Posterior vena cava (tissue), 2 donors: ENCODE measurements at places on chromosomes 2 and 18. TPM values are rescaled to one million over a fixed set of nuclear protein-coding genes. Genes with fewer than 3 reads are reported as not detected.

GRCh38 chr2:37692711-37693110, 21.3 kb upstream of the CDC42EP3 start:
- DNase-seq: no peak

PPM1G gene
- total RNA-seq: 41.6 TPM

GRCh38 chr2:105521176-105521575, 122.3 kb upstream of the FHL2 start:
- DNase-seq: no peak

- no peak for DNase-seq
Observed at GRCh38 chr2:123438675-123439074, 586.4 kb upstream of the CNTNAP5 start.

DNA sequence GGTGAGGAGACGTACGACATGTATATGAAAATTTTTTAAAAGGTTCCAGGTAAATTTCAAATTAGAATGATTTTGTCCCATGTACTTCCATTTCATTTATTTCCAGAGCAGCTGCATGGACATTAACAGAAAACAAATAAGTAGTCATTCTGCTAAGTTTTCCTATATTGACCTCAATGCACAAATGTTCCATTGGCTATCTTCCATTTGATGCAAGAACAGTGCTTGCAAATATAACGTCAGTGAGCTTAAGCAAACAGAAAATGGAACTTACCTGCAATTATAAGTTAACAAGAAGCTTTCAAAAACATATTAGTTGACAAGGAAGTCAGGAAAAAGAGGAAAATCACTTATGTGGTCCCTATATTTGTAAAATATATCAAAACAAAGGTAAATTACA, 16.6 kb downstream of the PAIP2B start:
- no peak for DNase-seq

DNA sequence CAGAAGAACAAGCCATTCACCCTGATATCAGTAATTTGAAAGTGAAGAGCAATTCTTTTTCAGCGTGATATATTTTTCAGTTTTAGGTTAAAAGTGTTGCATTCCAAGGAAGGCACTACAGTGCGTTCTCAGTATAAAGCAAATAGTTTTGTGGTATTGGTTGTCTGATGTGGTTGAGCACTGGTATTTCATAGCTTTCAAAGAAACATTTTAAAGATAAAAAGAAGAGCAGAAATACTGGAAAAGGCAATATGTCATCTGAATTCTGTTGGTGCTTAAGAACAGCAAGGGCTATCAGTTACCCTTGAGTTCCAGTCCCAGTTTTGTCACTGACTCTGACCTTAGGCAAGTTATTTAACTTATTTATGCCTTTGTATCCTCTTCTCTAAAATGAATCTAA, 191.6 kb downstream of the BABAM2 start:
- DNase-seq: no peak

DNA sequence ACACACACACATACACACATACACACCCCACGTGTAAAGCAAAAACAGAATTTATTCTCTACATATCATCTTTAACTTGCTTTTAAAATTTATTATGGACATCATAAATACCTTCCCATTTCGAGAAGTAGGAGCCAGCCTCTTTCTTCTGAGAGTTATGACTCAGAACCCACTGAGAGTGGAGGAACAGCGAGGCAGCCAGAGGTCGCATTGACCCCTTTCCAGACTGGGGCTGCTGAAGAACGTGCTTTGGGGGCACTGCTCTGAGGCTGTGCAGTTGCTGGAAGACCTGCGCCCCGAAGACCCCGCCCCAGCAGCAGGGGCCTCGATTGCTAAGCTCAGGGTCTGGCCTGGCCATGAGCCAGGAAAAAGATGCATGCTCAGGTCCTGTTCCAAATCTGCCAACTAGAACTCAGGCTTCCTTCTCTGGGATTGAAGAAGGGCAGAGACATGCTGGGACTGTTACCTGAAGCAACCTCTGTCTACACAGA, 133.8 kb upstream of the TWIST2 start:
- DNase-seq: no peak

GRCh38 chr2:186966015-186966414, 117.0 kb upstream of the ZSWIM2 start:
- DNase-seq: no peak

GAL3ST2 gene
- not detected for total RNA-seq

GRCh38 chr2:160602073-160602472, 108.5 kb upstream of the RBMS1 start:
- no peak for DNase-seq

DNA sequence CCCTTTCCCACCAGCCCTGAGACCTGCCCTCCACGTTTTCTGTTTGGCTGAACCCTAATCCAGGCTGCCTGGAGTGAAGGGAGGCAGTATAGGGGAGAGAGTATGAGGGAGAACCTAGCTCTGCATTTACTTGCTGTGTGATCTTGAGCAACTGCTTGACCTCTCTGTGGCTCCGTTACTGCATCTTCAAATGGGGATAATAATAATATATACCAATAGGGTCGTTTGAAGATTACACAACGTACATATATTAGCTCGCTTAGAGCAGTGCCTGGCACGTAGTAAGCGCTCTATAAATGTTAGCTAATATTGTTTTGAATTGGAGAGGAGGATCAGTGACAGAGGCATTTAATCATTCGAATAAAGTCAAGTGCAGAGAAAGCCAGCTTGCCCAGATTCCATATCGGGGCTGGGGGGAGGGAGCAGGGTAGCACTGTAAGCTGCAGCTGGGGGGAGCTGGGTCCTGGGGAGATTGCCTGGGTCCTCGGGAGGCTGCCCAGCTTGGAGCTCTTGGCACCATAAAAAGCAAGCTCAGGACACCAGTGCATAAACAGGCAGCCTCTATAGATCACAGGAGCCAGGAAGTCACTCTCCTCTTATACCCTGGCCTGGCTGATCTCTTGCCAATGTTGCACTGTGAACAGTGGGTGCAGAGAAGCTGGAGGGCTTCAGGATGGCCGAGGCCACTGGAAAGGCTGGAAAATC, 19.1 kb downstream of the KCNK3 start:
- no peak for DNase-seq

DNA sequence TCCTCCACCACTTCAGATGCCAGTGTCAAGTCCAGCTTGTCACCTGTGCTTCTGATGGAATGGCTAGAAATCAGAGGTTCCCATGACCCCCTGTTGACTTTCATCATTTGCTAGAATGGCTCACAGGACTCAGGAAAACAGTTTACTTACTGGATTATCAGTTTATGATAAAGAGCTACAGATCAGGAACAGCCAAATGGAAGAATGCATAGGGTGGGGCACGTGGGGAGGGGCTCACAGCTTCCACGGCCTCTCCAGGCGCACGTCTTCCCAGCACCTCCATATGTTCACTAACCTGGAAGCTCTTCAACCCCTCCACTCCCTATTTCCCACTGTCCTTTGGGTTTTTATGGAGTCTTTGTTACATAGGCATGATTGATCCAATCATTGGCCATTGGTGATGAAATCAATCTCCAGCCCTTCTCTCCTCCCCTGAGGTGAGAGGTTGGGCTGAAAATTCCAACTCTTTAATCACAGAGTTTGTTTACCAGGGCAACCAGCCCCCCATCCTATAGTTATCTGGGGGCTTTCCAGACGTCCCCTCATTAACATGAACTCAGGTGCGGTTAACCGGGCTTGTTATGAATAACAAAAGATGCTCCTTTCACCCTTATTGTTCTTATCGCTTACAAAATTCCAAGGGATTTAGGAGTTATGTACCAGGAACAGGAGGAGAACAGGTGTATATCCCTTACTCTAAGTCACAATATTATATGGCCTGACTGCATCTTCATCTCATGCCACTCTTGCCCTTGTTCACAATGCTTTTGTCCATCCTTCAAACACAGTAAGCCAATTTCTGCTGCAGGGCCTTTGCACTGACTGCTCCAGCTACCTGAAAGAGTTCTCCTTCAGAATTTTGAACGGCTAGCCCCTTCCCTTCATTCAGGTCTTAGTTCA, 35.2 kb downstream of the ANXA4 start:
- DNase-seq: no peak

SOX11 gene
- total RNA-seq: not detected
